ENCODE measurements at places on chromosomes 3 and 15.

DNA sequence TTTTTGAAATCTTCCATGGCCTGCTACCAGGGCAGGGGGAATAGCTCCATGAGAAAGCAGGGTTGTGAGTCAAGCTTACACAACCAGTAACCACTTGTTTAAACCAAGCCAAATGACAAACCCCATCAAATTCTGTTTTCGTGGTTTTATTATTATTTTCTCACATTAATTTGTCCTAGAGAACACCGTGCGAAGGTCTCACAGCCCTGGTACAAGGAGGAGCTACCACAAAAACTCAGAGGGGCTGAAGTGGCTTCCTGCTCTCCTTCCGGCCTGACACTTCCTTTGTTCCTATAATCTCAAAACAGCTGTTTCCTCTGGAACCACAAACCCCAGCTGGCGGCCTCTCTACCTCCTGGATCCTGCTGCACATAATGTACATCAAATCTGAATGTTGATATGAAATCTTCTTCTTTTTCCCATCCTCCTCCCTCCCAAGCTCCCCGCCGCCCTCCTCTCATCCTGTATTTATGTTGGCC lies 375.9 kb downstream of the MCTP2 start:
- DNase-seq, result no peak

- DNase-seq, result no peak
Measured at GRCh38 chr3:121835465-121835801, 424 bp downstream of the EAF2 start.

DNA sequence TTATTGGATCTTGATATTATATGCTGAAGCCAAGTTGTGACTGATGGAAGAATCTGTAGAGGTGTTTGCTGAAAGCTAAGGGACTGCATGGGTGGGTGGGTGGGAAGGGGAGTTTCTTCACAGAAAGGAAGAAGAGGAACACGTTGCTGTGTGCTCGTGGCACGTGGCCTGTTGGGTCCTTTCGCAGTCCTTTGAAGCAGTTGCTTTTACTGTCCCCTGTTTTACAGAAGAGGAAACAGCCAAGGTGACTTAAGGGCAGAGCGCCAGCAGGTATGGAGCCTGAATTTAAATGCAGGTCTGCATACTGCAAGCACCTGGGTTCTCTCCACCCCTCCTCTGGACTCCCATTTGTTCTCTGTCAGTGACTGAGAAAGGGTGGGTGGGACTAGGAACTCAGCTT lies 59.4 kb upstream of the PRR23C start:
- DNase-seq, result no peak

GRCh38 chr3:154243353-154243752 lies 80.9 kb downstream of the DHX36 start:
- no peak for DNase-seq

DNA sequence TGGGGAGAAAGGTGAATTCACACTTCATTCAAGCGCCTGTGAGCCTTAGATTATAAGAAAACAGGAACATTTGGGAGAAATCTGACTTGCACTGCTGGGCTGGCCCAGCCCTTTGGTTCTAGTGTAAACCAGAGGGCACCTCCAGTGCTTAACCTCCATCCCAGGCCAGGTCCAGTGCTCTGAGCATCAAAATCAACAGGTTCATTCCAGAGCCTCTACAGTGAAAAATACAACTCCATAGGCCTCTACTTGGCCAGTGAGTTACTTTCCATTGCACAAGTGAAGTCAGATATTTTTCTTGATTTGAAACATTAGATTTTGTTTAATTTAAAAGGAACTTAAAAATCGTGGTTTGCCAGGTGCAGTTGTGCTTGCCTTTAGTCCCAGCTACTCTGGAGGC lies 3.0 kb downstream of the SNUPN start:
- no peak for DNase-seq

GRCh38 chr3:60501314-60501713 lies 749.9 kb downstream of the FHIT start:
- no peak for DNase-seq

DNA sequence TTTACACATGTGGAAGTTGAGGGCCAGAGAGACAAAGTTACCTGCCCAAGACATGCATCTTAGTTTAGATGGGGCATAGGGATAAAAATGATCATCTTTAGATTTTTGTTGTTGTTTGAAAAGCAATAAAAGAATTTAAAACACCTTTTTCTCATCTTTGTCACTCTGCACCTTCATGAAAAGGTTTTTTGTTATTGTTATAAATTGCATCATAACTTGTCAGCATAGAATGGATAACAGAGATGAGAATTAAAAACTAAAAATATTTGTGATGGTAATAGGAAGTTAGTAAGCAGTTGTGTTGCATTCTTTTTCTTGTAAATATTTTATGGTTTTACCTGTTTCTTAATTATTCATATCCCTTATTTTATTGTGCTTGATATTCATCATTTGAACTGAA lies 13.4 kb upstream of the ZBTB47 start:
- DNase-seq, result no peak

DNA sequence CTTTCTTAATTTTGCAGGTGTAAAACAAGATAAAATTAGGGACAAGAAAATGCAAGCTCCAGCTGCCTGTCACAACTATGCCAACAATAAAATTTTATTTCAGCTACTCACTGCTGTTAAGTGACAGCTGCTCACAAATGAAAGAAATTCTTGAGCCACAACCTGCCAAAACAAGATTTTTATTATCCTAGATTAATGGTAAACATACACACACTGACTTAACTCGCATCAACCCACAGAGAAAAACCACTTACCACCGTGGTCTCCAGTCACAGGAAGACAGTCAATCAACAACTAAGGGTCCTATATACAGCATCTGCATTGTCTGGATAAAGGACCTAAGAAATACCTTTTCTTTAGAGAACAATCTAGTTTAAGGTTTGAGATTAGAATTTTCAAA lies 31.3 kb downstream of the EFL1 start:
- no peak for DNase-seq

- DNase-seq, result no peak
Measured at GRCh38 chr3:73399106-73399505, 225.6 kb downstream of the PDZRN3 start.

DNA sequence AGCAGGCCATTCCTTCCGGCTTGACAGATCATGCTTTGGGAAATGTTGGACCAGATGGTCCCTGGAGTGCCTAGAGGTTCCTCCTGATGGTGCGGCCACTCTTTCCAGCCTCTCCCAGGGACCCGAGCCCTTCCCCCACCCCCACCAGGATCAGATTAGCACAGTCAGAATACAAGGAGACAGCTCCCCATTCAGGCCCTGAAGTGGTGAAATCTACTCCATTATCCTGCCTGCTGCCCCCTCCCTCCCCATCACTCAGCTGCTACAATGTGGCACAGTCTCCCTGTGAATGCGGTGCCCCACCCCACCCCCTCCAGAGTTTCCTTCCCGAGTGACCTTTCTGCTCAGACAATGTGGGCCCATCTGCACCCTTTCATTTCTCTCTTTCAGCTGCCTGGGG lies 29.4 kb downstream of the RNU5B-1 start:
- no peak for DNase-seq

GRCh38 chr15:38257676-38258075 lies 5.0 kb downstream of the SPRED1 start:
- no peak for DNase-seq

DNA sequence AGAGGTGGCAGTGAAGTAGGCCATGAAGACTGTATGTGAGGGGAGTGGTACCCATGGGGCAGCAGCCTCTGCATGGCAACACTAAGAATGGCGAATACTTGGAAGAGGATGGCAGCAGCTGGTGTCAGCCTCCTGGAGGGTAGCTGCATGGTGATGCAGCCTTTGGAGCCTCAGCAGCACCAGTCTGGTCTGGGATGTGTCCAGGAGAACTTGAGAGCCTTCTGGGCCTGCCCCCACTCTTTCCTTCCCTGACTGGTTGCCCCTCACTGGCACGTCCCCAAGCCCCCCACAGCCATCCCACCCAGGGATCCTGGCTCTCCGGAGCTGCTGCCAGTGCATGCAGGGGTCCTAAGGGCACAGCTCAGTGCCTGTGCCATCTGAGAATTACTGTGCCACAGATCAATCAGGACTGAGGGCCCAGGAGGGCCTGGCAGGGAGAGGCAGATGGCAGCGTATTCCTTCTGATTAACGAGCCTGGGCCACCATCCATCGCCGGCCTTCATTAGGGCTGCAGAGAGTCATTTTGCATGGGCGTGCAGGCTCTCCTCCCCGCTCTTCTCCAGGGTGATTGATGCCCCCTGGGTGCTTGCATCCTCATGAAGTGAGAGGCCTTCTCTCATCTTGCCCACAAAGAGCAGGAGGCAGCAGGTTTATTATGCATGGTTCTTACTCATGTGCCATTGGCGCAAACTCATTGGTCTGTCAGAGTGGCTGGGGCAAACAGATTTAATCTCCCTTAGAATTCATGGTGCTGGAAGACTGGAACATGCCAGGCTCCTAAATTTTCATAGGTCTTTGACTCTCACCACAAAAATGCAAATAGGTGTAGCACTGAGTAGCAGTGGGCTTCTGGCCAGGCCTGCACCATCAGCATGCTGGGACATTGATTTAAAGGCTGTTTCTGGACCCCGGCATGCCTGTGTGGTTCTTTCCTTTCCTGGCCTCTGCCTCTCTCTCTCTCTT lies 116.8 kb downstream of the EPHB1 start:
- no peak for DNase-seq

- DNase-seq, result no peak
Measured at GRCh38 chr3:86673991-86674390, 317.0 kb downstream of the VGLL3 start.

DNA sequence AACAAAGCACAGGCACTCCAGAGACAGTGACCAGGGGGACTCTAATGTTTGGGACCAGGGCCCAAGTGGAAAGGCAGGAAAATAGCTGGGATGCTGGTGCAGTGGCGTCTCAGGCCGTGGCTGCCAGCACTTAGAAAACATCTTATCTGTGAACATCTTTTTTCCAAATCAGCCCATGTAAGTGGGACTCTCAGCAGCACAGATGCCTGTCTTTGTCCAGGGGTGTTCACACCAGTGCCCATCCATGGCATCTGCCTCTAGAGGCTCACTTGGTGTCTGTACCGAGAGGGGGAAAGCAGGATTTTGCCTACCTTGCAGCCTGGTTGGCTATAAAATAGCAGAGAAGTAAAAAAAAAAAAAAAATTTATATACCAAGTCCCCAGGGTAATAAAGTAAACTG lies 26.7 kb downstream of the SLC12A8 start:
- DNase-seq, result no peak

GRCh38 chr3:77247061-77247460 lies 207.2 kb downstream of the ROBO2 start:
- DNase-seq, result no peak

DNA sequence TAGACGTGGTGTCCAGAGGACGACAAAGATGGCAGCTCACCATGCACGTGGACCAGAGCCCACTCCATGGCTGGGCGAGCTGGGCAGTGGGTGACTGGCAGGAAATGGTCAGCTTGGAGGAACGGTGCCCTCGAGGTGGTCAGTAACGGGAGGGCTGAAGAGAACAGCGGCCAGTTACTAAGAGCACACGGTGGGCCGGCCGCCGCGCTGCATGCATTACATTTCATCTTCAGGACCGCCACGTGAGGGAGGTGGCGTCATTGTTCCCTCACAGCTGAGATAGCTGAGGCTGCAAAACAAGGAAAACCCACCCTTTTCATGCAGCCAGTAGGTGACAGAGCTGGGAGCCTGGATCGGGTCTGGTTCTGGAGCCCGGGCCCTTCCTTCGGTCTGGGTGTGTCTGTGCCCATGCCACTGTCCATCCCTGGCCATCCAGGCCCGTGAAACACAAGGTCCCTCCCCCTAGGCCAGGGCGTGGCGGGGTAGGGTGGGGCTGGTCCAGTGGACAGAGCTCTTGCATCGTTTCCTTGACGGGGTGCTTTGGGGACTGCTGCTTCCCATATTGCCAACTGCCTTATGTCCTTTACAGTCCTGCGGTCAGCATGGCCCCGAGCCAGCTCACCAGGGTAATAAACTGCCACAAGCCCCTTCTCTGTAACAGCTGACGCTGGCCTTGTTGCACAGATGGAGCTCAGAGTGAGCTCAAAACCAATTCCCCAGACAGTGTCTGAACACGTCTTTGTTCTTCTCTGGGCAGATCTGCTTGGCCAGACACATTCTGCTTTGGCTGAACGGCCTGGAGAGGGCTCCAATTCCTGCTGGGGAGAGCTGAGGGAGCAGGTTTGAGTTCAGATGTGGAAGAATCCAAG lies 51.8 kb downstream of the RGMA start:
- no peak for DNase-seq

All from CD4-positive, alpha-beta T cell treated with Interleukin-21 for 1 hour (primary cell).